ENCODE measurements at places on chromosomes 5 and 9. TPM values are rescaled to one million over a fixed set of nuclear protein-coding genes. Genes with fewer than 3 reads are reported as not detected.

GMCL2 gene
- not detected for total RNA-seq

NINJ1 gene
- 103 TPM for total RNA-seq

DNA sequence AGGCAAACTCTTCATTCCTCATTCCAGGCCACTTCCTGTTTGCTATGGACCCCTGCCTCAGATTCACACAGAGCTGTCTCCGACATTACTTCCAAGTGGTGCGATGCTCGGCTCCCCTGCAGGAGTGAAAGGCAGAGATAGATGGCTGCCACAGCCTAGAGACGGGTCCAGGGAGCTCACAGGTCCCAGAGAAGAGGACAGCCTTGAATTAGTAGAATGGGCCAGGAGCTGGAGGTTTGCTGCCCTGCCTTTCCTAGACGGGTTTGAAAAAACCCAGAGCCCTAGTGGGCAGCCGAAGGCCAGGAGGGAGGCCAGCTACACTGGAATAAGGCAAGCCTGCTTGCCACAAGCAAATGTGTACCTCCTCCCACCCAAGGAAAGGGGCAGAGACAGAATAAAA, 1.8 kb downstream of the ANKRD34B start:
- H3K4me3 ChIP-seq: no peak overlapping the region
- no peaks in the 10 kb centered on the region for H3K36me3 ChIP-seq
- no peak overlapping the region for H3K27ac ChIP-seq
- H3K27me3 ChIP-seq: peaks cover 10% of the 10 kb centered on the region

DNA sequence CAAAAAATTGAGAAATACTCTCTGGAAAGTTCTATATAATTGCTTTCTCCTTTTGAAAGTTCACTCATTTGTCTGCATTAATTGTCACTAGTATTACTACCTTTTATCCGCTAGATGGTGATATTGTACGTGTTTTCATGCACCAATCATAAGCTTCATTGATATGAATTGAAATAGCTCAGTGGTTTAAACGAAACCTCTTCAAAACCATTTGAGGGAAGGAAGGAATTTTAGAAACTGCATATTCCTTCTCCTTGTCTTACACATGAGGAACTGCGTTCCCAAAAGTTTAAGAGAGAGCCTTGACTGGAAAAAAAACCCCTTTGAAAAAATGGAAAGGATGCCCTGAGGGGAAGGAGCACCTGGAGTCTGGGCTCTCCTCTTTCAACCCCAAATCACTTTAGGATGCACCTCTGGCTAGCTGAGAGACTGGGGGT, 98.6 kb downstream of the YTHDC2 start:
- DNase-seq: no peak
- no peak overlapping the region for H3K4me3 ChIP-seq
- no peak overlapping the region for H3K27ac ChIP-seq
- no peaks in the 10 kb centered on the region for H3K27me3 ChIP-seq

- DNase-seq: no peak
- no peaks in the 10 kb centered on the region for H3K4me1 ChIP-seq
- H3K27ac ChIP-seq: no peak overlapping the region
- no peak overlapping the region for H3K4me3 ChIP-seq
These were observed 24.7 kb downstream of the POU4F3 start for GRCh38 chr5:146363161-146363874.

- H3K27ac ChIP-seq: no peak overlapping the region
- peak overlapping the region; percentile 95 for H3K4me3 ChIP-seq
- H3K36me3 ChIP-seq: peaks cover 24% of the 10 kb centered on the region
- no peaks in the 10 kb centered on the region for H3K27me3 ChIP-seq
These were observed 5.2 kb downstream of the HSPA5 start for GRCh38 chr9:125235804-125236519.

RHOBTB3 gene
- 37.6 TPM for total RNA-seq

TSPAN17 gene
- total RNA-seq: 10.9 TPM

SLC36A2 gene
- not detected for total RNA-seq

DNA sequence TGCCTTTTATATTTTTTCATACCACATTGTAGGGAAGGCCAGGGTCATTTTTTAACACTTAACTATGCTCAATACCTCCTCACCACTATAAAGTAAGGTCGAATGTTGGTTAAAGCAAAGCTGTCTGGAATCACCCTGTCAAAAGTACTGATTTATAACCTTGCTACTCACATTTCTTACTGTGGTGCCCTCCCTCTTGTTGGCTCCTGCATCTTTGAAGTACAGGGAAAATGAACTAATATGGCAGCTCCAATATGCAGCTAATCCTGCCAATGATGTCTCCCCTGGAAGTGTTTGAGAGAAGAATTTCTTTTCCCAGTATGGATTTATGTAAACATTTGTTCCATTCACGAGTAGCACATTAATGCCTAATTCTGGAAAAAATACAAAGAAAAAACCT, 108.4 kb upstream of the RPS23 start:
- H3K27ac ChIP-seq: no peak overlapping the region
- no peak for DNase-seq
- peaks cover 12% of the 10 kb centered on the region for H3K4me1 ChIP-seq
- no peak overlapping the region for H3K4me3 ChIP-seq
- no peaks in the 10 kb centered on the region for H3K27me3 ChIP-seq

GRCh38 chr5:90022002-90022710, 387.4 kb downstream of the CETN3 start:
- H3K4me1 ChIP-seq: no peaks in the 10 kb centered on the region
- no peaks in the 10 kb centered on the region for H3K27me3 ChIP-seq
- no peak overlapping the region for H3K4me3 ChIP-seq
- H3K36me3 ChIP-seq: no peaks in the 10 kb centered on the region
- DNase-seq: no peak
- no peak overlapping the region for H3K27ac ChIP-seq
